ENCODE measurements at places on chromosomes 5 and 9.

GRCh38 chr9:109520475-109521132, 22.5 kb upstream of the PTPN3 start:
- DNase-seq, result peak; percentile 8

GRCh38 chr9:13439685-13440476, 160.4 kb upstream of the MPDZ start:
- no peak for DNase-seq

DNA sequence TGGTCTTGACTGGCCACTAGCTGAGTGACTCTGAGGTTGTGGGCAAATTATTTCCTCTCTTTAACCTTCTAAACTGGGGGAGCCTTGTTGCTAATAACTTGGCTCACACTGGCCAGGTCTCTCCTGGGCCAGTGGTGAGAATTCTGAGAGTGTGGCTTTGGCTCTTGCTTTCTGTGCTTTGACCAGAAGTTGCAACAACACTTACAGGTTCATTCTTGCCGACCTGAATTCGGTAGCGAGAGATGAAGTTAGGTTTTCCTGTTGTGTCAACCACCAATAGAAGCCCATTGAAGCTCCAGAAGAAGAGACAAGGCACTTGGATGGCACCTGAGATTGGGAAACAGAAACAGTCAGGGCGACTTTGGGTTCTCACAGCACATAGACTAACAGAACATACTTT, 19.8 kb downstream of the FAXDC2 start:
- DNase-seq, result no peak

DNA sequence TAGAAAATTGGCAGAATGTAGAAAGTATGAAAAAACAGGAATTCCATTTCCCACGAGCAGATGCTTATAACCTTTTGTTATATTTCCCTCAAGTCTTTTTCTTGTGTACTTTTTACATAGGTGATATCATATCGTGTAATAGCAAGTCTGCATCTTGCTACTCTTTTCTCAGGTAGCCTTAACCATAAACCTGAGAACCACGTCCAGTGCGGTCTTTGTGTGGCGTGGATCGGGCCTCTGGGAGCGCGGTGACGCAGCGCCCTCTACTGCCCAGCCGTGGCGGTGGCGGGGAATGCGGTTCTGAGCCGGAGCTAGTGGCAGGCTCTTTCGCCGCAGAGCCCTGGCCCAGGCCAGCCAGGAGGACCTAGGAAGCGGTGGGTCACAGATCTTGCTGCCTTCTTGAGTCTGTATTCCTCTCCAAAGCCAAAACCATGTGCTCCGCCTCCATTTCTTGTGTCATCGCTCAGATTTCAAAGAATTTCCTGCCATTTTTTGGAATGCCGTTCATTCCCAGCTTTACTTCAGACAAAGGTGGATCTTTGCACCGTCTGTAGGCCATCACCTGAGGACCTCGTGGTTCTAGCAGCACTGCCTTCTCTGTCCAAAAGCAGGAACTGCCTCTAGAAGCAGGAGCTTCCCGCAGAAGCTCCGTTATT, 71.9 kb downstream of the MVB12B start:
- DNase-seq, result peak; percentile 76

DNA sequence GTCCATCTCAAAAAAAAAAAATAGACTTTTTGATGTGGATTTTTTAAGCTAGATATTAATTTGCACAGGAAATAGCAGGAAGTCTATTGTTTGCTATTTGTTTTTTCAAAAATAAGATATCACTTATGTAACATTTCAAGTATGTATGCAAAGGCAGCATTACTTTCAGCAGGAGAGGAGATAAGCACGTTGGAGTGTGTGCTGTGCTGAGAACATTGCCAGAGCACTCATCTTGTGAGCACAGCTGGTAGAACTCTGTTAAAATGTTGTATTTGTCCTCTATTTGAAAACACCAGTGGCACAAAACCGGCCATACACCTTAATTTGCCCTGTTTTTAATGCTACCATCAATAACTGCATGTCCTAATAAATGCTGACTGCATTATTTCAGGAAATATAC, 1061.9 kb upstream of the CDH18 start:
- DNase-seq, result no peak

DNA sequence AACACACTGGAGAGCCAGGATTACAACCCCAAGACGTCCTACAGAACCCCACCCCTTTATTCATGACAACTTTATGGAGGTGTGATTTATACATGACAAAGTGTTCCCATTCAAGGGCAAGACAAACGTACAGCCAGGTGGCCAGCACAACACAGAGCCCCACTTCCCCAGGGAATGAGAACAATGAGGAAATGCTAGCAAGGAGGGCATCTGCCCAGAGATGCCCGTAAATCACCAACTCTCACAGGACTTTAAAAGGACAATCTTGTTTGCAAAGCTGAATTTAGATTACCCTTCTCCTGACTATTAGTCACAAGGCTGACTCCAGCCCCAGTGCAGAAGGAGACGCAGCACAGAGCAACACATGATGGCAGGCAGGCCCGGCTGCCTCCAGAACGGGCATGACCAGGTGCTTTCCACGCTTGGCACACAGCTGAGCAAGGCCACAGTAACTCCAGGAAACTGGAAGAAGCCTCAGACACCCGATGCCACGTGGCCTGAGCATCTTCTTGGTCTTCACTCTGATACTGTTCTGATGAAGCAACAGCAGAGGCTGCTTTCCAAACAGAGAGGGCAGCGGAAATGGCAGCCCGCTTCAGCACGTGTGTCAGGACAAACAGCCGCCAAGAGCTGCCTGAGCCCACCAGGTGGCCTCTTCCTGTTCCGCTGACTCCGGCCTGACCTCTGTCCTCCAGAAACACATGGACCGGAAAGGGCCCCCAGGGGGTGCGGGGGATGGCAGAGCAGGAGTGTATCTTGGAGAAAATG, 51.4 kb downstream of the ROR2 start:
- DNase-seq, result no peak

GRCh38 chr9:121822093-121823085, 171.0 kb downstream of the DAB2IP start:
- no peak for DNase-seq

DNA sequence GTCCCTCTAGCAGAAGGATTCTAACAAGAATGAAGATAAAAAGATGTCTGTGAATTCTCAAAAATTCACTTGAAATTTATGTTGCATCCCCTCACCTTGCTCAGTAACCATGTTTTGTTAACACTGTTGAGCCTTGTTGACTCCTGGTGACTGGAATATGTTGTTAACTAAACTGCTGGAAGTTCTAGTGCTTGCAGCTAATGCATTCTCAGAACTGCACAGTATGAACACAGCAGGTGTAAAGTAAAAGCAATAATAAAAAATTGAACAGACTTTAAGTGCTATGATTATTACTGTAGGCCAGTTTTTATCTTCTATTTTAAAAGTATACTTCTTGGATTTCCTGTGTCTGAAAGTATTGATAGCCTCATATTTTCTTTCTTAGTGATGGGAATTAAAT, 388.7 kb upstream of the PTPRD start:
- DNase-seq, result no peak

DNA sequence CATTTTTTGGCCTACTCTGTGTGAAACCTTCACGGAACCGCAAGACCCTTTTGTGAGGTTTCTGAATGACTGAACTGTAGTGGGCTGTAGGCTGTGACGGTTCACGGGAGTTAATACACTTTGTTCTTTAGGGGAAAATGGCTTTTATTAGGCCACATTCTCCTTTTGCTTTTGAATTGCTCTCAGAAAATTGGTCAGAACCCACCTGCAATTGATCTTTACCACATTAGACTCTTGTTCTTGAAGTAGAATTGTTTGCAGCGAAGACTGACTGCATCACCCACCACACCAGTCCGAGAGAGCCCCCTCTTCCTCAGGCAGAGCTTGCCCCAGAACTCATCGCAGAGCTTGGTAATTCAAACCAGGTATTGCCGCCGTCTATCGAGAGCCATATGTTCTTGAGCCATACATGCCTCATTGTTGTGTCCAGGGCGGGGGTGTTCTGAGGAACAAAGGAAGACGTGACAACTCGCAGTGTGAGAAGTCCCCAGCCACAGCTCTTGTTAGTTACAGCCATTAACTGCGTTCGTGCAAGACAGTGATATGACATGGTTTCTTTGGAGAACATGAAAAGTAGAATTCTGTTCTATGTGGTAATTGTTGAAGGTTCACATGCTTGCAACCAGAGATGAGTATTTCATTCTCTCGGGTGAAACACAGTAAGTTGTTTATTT, 166.4 kb upstream of the OTULINL start:
- no peak for DNase-seq

GRCh38 chr9:106797299-106797698, 65.7 kb upstream of the ZNF462 start:
- no peak for DNase-seq

DNA sequence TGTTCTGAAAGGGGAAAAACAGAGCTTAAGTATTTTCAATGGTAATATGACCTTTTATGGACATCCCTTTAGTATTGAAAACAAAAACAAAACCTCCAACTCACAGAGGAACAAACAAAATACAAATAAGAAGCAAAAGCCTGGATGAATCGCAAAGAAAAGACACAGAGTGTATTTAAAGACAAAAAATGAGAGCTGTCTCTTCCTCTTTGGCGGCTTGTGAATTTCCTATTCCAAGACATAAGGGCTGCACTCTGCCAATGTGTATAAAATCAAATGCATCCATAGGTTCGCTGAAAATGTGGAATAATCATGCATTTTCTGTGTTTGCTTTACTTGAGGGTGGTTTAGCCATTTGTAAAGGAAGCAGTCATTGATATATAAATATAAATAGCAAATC, 739.3 kb upstream of the ZNF608 start:
- no peak for DNase-seq

- DNase-seq, result no peak
Observed at GRCh38 chr5:136525597-136525996, 160.3 kb upstream of the TRPC7 start.

DNA sequence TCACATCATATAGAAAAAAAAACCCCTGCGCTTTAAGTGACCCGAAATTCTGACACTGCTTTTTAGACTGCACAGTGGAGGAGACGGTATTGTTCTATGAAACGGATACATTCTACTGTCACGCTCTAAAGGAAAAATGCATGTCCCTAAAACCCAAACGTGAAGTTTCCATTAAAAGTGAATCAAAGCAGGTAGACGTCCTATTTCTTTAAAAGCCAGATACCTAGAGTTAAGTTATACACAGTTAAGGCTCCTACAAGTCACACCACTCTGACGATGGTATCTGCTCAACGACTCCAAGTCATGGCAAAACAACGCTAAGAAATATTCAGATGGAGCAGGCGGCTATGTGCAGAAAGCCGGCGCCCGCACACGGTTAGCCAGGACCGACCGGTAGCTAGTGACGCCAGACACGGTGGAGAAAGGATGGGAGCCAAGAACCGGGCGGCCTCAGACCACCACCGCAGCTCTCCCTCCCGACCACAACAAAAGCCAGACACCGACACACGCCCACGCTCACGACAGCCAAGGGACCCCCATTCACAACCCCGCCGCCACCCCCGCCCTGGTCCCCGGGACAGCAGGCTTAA, 734 bp downstream of the SKP1 start:
- DNase-seq, result no peak

DNA sequence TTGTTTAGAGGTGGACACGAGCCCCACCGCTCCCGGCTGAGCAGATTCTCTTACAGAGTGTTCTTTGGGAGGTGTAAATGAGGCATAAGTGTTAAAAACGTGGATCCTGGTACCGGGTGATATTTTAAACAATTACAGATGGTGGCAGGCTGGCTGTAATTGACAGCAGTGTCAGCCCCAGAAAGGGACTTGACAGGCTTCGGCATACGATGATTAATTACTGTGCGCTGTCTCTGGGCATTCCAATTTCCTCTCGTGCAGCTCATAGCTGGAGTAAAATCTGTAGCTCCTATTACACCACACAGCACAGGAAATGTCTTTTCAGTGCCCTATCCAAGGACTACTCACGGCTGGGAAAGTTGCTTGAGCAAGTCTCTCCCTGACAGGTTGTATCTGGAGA, 305.4 kb upstream of the IRX2 start:
- no peak for DNase-seq

- DNase-seq, result no peak
Observed at GRCh38 chr9:107603281-107603680, 113.7 kb upstream of the KLF4 start.

DNA sequence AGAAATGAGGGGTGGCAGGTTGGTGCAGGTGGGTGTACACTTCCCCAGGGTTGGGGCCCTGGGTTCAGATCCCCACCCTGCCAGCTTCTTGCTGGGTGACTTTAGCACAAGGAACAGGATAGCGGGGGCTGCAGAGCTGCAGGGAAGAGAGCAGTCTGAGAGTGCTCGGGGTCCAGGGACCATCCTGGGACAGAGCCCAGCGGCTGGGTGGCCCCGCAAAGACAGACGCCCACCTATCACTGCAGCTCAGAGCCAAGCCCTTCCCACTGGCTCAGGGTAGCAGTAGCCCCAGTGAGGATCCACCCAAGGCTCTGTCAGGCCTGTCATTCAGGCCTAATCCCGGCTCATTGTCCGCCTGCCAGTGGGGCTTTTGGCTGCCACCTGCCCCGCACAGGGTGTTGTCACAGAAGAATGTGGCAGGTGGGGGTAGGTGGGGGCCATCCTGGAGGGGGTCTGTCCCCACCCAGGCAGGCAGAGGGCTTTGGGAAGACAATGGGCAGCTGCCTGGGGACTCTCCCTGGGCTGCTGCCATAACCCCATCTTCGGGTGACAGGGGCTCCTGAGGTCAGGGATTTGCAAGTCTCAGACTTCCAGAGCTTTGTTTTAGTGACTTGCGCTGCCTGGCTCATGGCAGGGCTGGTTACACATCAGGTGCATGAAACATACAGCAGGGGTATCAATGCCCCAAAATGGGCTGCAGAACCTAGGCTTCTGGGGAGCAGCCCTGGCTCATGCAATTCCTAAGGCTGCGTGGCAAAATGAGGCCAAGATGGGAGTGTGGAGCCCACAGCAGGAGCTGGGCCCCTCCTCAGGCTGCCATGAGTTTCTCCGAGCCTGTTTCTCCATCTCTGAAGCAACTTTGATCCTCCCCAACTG, 52.1 kb downstream of the BARX1 start:
- no peak for DNase-seq

GRCh38 chr9:104482921-104483570, 21.0 kb upstream of the OR13F1 start:
- DNase-seq, result no peak

GRCh38 chr9:130368631-130369103, 76.1 kb upstream of the ASS1 start:
- peak; percentile 22 for DNase-seq

- DNase-seq, result no peak
Observed at GRCh38 chr5:131953969-131954368, 8.5 kb upstream of the MEIKIN start.

- no peak for DNase-seq
Observed at GRCh38 chr9:28059192-28059591, 485.9 kb upstream of the C9orf72 start.
